Kidney capillary endothelial cell (primary cell): ENCODE measurements at places on chromosomes 3 and 15.

GRCh38 chr15:69623392-69624154 is 171.0 kb downstream of the RPLP1 start:
- no peak for DNase-seq

DNA sequence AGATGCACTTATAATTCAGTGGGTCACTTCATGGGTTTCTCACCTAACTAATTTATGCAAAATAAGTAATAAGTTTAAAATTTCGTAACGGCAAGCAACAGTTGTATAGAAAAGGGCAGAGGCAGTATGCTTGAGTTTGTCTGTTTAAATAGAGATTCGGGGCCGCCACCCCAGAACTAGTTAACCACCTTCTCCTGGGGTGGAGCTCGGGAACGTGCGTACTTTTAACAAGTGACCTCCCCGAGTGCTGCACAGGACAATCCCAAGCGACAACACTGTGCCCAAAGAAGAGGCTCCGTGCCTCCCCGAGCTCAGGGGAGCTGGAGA is 439 bp downstream of the SSR3 start:
- DNase-seq: no peak

DNA sequence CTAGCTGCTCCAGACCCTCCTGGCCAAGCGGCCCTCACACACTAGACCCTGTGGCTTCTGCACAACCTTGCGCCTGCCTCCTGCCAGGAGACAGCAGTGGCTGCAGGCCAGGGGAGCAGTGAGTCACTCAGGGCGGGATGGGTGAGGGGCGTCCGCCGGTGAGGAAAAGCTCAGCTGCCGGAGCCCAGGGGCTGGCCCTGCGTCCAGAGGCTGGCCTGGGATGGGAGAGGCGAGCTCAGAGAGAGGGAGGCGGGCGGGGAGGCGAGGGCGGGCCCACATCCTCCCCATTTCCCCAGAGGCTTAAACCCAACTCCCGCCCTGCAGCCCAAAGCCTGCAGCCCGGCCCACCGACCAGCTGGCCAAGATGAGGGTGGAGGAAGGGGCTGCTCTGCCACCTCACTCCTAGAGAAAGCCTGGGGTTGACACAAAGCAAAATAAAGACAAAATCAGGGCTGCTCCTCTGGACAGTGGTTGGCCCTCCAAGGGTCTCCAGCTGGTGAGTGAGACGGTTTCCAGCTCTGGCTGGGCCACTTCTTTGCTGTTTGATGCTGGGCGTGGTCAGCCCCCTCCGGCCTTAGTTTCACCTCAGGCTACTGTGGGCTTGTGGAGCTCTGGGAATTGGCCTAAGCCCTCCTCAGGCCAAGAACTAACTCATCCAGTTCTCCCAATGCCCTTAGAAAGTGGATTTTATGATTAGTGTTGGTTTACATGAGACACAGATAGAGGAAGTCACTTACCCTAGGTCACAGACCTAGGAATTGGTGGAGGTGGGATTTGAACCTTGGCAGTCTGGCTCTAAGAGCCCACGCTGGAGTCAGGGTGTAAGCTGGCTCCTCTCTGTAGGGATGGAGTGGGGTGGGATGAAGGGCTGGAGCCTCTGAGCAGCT is 50.6 kb downstream of the IQSEC1 start:
- no peak for DNase-seq

DNA sequence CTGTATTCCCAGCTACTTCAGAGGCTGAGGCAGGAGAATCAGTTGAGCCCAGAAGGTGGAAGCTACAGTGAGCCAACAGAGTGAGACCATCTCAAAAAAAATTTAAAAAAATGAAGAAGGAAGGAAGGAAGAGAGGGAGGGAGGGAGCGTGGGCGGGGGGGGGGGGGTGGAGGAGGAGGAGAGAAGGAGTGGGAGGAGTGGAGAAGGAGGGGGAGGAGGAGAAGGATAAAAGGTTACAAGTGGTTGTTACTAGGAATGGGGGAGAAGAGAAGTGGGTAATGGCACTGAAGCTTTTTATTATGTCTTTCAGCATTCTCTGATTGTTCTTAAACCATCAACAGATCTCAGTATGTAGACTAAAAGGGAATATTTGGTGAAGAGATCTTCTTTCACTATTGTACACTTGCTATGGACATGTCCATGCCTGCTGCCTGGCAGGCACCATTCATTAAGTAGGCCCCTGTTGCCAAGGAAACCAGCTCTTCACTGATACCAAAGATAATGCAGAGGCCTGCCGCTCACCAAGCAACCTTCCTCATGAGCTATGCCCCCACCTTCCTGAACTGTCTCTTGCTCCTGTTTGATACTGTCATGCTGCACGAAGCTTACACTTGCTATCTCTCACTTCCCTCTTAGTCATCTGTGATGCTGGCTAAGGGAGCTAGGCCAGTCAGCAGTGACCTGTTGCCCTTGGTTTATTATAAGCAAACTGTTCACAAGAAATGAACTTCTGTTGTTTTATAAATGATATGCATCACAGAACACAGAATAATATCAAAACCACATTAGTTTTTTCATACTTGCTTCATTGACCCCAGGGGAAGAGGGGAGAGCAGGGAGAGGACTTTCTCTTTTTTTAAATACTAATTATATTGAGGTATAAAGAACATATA is 23.1 kb downstream of the EPM2AIP1 start:
- peak; percentile 76 for DNase-seq

GRCh38 chr3:186534113-186534669 is 10.0 kb downstream of the CRYGS start:
- no peak for DNase-seq

GRCh38 chr15:84684092-84684491 is 26.1 kb upstream of the NMB start:
- DNase-seq: no peak

- peak; percentile 29 for DNase-seq
Measured at GRCh38 chr3:66428733-66429132, 72.1 kb downstream of the LRIG1 start.

GRCh38 chr15:89167267-89168176 is 53.9 kb downstream of the RLBP1 start:
- DNase-seq: peak; percentile 90

GRCh38 chr3:149589332-149589731 is 68.5 kb downstream of the WWTR1 start:
- peak; percentile 92 for DNase-seq

DNA sequence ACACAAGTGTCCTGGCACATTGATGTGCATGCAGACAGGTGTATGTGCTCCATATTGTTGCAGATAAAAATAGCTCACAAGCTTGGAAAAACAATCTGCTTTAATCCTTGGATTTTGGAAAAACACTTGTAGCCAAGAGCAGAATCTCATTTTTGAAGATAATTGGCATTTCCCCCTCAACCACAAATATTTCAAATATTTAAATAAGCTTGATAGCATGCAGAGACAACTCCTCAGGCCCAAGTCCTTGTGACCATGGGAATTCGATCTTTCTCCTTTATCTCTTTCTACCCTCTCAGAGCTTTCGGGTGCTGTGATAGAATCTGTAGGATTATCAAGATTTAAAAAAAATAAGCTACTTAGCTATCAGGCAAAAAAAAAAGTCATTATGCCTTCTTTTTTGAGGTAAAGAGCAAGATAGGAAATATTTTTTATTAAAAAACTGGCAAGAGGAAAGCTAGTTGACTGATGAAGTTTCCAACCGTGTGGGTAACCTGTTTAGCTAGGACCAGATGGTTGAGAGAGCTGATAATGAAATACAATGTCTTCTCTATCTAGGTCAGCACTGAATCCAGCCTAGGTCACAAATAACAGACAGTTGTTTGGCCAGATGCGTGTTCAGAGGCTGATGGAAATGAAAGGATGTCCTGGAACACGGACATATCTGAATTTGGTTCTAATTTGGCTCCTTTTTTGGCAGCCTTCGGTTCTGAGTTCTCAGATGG is 54.9 kb upstream of the SNRK start:
- DNase-seq: no peak

- DNase-seq: no peak
Measured at GRCh38 chr15:59271595-59272201, 65.1 kb downstream of the LDHAL6B start.

DNA sequence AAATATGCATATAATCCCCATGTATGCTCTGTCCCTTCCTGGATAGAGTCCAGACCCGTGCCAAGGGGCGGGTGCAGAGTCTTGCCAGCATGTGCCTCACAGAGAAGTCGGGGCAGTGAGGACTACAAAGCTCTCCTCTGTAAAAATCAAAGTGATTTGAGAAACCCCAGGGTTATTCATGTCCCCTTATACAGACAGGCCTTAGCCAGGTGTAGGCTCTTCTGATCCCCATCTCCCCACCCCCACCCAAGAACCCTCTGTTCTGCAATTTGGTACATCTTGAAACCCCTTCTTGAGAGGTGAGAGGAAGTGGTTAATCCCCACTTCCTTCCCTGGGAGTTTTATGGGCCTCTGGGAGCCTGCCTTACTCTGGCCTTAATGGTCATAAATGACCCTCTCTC is 24.7 kb downstream of the TRIM71 start:
- DNase-seq: no peak

- no peak for DNase-seq
Measured at GRCh38 chr3:86929046-86929445, 61.9 kb downstream of the VGLL3 start.

- DNase-seq: no peak
Measured at GRCh38 chr3:115715241-115715745, 92.0 kb downstream of the GAP43 start.

- DNase-seq: no peak
Measured at GRCh38 chr3:149114458-149114857, 15.0 kb upstream of the HPS3 start.

- no peak for DNase-seq
Measured at GRCh38 chr15:34304613-34305012, 33.0 kb downstream of the SLC12A6 start.
